ENCODE measurements at places on chromosomes 4 and X.

DNA sequence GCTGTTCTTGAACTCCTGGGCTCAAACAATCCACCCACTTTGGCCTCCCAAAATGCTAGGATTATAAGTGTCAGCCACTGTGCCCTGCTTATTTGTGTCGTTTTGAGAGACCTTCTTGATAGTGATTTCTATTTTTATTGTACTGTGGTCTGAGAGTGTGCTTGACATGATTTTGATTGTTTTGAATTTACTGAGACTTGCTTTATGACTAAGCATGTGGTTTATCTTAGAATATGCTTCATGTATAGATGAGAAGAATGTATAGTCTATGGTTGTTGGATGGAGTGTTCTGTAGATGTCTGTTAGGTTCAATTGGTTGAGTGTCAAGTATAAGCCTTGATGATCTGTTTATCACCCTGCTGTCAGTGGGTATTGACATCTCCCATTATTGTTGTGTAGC is 789.3 kb downstream of the IL1RAPL1 start:
- no peak for DNase-seq

GRCh38 chr4:4415806-4416805 is 29.2 kb downstream of the NSG1 start:
- no peak for DNase-seq

- DNase-seq = no peak
Measured at GRCh38 chr4:140719686-140720085, 36.5 kb downstream of the TBC1D9 start.

GRCh38 chr4:122710434-122711308 is 21.8 kb upstream of the BBS12 start:
- no peak for DNase-seq

- no peak for DNase-seq
Measured at GRCh38 chrX:153450114-153450948, 4.5 kb upstream of the TREX2 start.

- DNase-seq = no peak
Measured at GRCh38 chr4:128060121-128060698, 902 bp upstream of the LARP1B start.

DNA sequence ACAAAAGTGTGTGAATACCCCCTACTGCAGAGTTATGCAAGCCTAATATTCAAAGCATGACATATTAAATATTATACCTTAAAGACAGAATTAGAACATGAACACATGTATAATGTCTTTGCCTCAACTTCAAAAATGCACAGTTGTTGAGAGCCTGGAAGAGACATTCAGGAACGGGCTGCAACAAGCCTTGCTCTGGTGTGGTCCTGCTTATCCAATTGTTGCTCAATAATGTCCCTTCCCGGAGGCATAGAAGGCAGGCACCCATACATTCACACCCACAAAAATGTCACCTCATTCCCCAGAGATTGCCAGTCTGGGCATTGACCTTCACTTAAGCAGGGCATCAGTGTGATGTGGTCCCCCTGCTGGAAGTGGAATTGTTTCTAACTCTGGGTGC is 238.8 kb downstream of the CBR4 start:
- no peak for DNase-seq

DNA sequence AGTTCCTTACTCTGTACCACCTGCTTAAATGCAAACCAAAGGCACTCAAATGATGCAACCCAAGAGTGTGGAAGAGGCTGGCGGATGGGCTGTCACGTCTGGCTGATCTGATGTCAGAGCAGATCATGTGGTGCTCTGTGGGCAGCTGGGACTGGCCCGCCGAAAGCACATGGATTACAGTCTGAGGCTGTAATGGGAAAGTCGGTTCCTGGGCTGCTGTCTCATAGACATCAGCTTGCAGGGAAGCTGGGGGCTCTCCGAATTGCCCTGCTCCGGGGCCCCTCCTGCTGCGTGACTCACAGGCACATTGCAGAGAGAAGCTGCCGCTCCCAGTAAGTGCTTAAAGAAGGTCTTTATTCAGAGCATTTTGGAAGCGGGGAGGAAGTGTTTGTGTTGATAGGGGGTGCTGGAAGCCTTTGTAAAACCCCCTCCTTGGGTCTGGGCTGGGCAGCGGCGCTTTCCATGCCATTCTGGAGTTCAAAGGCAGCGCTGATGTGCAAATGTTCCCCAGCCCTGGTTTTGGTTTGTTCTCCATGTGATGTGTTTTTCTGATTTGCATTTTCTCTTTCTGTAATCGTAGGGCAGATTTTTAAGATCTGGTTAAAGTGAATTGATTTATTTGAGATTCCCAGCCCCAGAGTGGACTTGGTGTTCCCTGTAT is 181.1 kb downstream of the LARP7 start:
- DNase-seq = no peak

DNA sequence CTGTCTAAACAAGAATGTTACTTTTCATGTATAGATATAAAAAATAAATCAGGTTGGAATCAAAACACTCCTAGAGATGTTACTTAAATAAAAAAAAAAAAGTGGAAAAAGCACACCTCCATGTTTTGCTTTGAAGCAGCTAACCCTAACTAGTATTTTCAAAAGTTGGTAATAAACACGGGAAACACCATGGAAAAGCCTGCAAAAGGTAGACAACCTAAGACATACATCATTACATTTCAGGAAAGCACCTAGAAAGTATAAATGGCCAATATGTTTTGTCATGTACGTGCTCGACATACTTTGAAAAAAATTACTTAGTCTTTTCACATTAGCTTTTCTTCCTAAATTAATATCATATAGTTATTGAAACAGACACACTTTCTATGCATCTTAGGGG is 130.1 kb upstream of the SH3RF1 start:
- DNase-seq = no peak

DNA sequence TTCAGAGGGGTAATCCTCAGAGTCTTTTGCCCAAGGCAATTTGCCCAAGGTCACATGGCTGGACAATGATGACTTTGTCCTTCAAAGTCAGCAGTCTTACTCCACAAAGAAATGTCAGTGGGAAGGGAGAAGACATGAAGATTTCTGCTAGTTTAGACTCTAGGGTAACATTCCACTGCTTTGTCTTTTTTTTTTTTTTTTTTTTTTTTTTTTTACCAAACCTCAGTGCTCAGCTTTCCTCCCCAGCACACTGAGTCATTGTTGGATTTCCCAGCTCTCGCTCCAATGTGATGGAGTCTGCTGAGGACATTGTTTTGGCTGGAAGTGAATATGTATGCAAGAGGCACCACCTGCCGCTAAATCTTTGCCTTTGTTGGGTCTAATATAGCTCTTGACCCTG is 7.2 kb upstream of the C1QTNF7 start:
- DNase-seq = no peak

DNA sequence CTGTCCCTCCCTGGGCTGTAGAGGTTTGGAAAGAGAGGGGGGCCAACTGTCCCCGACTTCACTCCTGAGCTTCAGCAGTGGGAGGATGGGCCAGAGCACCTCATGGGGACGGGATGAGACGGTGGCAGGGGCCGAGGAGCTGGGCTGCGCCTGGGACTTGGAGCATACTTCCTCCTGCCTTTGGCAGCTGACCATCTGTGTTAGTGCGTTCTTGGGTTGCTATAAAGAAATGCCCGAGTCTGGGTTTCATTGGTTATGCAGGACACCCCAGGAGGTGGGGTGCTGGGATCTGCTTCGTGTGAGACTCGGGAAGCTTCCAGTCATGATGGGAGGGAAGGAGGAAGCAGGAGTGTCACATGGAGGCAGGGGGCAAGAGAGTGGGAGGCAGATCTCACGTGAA is 7.4 kb downstream of the PSAPL1 start:
- DNase-seq = no peak

DNA sequence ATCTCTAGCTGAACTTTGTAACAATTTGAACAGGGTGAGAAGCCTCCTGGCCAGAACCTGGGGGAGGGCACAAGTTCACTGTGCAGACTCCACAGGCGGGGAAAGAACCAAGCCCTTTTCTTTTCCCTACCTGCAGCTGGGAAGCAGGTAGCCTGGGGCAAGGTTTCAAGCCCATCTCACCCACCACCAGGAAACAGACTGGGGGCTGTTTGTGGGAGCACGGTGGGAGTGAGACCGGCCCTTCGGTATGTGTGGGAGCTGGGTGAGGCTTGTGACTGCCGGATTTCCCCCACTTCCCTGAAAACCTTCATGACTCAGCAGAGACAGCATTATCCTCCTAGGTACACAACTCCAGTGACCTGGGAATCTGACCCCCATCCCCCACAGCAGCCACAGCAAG is 211.7 kb downstream of the ZNF674 start:
- DNase-seq = no peak

DNA sequence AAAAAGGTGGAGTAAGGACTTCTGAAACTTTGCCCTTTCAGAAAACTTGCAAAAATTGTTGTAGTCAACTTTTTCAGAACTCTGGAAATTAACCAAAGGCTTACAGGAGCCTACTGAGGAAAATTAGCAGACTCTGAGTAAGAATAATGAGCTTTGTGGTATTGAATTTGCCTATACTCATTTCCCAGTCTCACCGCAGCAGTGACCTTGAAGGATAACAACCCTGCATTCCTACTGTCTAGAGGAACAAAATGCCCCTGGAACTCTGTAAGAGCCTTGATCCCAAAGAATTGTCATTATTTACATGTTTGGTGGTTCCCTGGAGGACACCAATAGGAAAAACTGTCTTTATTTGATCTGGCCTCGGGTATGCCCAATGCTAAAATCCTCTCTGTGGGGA is 57.9 kb downstream of the MND1 start:
- no peak for DNase-seq

DNA sequence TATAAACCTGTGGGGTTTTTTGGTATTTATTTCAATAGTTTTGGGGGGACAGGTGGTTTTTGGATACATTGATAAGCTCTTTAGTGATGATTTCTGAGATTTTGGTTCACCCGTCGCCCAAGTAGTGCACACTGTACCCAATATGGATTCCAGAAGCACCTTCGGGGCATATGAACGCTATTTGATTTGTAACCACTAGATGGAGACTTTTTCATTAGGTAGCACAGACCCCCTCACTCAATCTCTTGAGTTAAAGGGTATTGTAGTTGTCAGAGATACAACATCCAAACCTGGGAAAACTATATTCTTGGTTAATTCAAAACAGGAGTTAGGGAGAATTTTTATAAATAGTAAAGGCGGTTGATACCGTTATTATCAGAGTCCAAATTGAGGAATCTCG is 79.8 kb downstream of the SPANXN3 start:
- no peak for DNase-seq

DNA sequence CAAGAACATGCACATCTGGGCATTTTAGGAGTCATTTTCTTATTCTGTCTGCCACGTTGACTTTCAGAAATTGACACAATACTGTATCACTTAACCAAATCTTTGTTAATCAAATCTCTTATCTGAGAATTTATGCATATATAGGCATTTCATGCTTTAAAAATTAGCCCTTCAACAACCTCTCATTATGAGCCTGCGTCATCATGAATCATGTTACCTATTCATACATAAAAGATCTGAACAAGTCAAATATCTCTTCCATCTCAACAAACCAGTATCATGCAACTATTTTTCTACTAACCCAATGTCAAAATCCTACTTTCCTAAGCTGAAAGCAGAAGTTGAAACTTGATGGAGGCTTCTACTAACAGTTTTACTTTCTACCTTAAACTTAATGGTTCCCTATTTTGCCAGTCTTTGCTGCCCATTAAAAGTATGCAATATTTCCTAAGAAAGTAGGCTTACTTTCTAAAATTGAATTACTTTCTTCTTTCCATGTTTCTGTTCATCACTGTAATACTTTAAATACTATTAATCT is 1.8 kb downstream of the ADAM29 start:
- DNase-seq = no peak

GRCh38 chr4:145316897-145317574 is 136.6 kb upstream of the OTUD4 start:
- DNase-seq = no peak
